Activated naive CD8-positive, alpha-beta T cell treated with anti-CD3 and anti-CD28 coated beads, Interleukin-2, amount 10 ng/mL, durations not matched to agents 7 days and 5 days (primary cell): ENCODE measurements at places on chromosomes 2 and 18. TPM values are rescaled to one million over a fixed set of nuclear protein-coding genes. Genes with fewer than 3 reads are reported as not detected.

PLEK gene
- total RNA-seq, result 28.8 TPM

MDH1B gene
- 0.34 TPM for total RNA-seq

ZNF804A gene
- 0.08 TPM for total RNA-seq

KCTD1 gene
- 4.0 TPM for total RNA-seq

VIT gene
- total RNA-seq, result not detected

DNA sequence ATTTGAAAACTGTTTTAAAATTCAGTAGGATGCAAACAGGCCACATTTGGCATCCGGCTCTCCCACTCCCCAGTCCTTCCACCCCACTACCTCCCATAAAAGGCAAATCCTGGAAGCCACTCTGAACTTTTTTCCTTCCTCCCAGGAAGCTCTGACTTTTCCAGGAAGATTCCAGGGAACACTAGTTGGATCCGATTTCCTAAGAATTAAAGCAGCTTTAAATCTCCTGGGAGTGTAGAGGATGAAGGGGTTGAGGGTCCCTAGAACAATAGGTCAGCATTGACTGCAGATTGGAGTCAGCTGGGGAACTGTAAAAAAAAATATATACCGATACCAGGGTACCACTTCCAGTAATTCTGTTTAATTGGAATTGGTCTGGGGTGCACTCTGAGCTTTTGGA, 76.9 kb downstream of the CRIM1 start:
- DNase-seq, result no peak
- peaks cover 4% of the 10 kb centered on the region for H3K27me3 ChIP-seq
- no peak overlapping the region for H3K4me3 ChIP-seq
- H3K36me3 ChIP-seq, result no peaks in the 10 kb centered on the region
- H3K4me1 ChIP-seq, result no peaks in the 10 kb centered on the region

DNA sequence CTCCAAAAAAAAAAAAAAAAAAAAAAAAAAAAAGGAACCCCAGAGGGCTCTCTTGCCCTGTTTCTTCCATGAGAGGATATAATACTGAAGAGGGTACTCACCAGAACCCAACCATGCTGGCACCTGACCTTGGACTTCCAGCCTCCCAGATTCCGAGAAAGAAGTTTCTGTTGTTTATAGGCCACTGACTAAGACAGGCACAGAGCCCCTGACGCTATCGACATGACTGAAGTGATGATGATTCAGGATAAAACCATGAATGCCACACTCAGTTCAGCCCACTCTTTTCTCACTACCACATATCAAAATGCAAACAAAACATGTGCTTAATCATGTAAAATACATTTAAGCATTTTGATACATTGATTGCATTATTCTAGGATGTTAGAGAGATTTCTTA, 66.1 kb upstream of the CDCA7 start:
- H3K36me3 ChIP-seq, result no peaks in the 10 kb centered on the region
- no peak overlapping the region for H3K4me3 ChIP-seq
- no peak overlapping the region for H3K27ac ChIP-seq
- H3K27me3 ChIP-seq, result peaks cover 3% of the 10 kb centered on the region
- no peak for DNase-seq
- no peaks in the 10 kb centered on the region for H3K4me1 ChIP-seq

GRCh38 chr2:95700519-95700918, 108.7 kb downstream of the TRIM43 start:
- H3K4me1 ChIP-seq, result no peaks in the 10 kb centered on the region
- no peak for DNase-seq
- no peak overlapping the region for H3K27ac ChIP-seq

GRCh38 chr2:25310965-25311864, 30.5 kb downstream of the DNMT3A start:
- no peak overlapping the region for H3K4me3 ChIP-seq
- H3K4me1 ChIP-seq, result peaks cover 56% of the 10 kb centered on the region
- no peak for DNase-seq
- peak overlapping the region; percentile 69 for H3K27ac ChIP-seq

- H3K36me3 ChIP-seq, result no peaks in the 10 kb centered on the region
- no peak for DNase-seq
- H3K27ac ChIP-seq, result peak overlapping the region; percentile 16
- peaks cover 5% of the 10 kb centered on the region for H3K4me1 ChIP-seq
- H3K4me3 ChIP-seq, result no peak overlapping the region
- H3K27me3 ChIP-seq, result peaks cover 11% of the 10 kb centered on the region
These were observed 25.5 kb upstream of the TEX44 start for GRCh38 chr2:231567159-231567558.

- H3K4me1 ChIP-seq, result peaks cover 9% of the 10 kb centered on the region
- peaks cover 3% of the 10 kb centered on the region for H3K36me3 ChIP-seq
- peaks cover 11% of the 10 kb centered on the region for H3K27me3 ChIP-seq
- no peak overlapping the region for H3K27ac ChIP-seq
These were observed 3.0 kb downstream of the DHRS9 start for GRCh38 chr2:169072163-169072925.

GRCh38 chr2:123165616-123166015, 859.5 kb upstream of the CNTNAP5 start:
- H3K27ac ChIP-seq, result no peak overlapping the region
- H3K27me3 ChIP-seq, result no peaks in the 10 kb centered on the region
- no peaks in the 10 kb centered on the region for H3K36me3 ChIP-seq
- no peak overlapping the region for H3K4me3 ChIP-seq
- H3K4me1 ChIP-seq, result no peaks in the 10 kb centered on the region

DNA sequence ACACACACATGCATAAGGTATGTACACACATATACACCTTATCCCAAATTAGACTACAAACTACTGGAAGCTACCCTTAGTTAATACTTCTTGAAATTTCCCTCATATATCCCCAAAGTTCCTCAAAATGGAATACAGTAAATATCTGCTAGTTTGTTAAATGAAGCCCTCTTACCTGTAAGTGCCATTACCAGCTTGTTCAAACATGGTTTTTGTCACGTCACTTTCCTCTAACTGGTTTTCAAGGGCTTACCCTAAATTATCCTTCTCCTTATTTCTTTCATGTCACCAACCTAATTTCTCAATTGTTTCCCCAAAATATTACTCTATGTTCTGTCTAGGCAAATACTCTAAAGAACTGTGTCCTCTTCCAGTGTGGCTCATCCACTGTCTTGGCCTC, 24.4 kb upstream of the KIDINS220 start:
- no peak for DNase-seq
- H3K4me3 ChIP-seq, result no peak overlapping the region
- H3K27ac ChIP-seq, result no peak overlapping the region
- H3K36me3 ChIP-seq, result no peaks in the 10 kb centered on the region

DNA sequence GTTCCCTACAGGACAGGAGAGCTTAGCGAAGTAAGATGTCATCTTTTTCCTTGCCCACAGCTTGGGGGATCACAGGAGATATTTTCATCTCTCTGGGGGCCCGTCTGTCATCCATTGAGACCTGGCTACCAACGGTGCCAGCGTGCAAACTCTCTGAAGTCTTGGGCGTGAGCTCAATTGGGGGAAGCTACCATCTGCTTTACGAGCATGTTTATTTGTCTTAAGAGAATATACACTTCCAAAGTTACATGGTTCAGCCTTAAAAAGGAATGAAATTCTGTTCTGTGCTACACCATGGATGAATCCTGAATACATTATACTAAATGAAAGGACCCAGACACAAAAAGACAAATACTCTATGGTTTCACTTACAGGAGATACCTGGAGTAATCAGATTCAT, 13.6 kb downstream of the SAG start:
- H3K27ac ChIP-seq, result no peak overlapping the region
- H3K4me1 ChIP-seq, result peaks cover 16% of the 10 kb centered on the region
- no peaks in the 10 kb centered on the region for H3K36me3 ChIP-seq
- H3K4me3 ChIP-seq, result no peak overlapping the region
- no peak for DNase-seq
- H3K27me3 ChIP-seq, result peaks cover 18% of the 10 kb centered on the region

- H3K4me3 ChIP-seq, result no peak overlapping the region
- no peak overlapping the region for H3K27ac ChIP-seq
- H3K36me3 ChIP-seq, result no peaks in the 10 kb centered on the region
- H3K27me3 ChIP-seq, result peaks cover 22% of the 10 kb centered on the region
- DNase-seq, result no peak
- no peaks in the 10 kb centered on the region for H3K4me1 ChIP-seq
These were observed 35.5 kb upstream of the TMEM87B start for GRCh38 chr2:112019569-112019982.
